NCI-H2081 treated with DMSO at 0.1 percent for 48 hours (cell line): ENCODE measurements at places on chromosomes 2 and 18.

- no peak for DNase-seq
Measured at GRCh38 chr2:208643145-208643544, 236.6 kb downstream of the PTH2R start.

- no peak for DNase-seq
Measured at GRCh38 chr2:111662039-111662770, 221.8 kb downstream of the ANAPC1 start.

DNA sequence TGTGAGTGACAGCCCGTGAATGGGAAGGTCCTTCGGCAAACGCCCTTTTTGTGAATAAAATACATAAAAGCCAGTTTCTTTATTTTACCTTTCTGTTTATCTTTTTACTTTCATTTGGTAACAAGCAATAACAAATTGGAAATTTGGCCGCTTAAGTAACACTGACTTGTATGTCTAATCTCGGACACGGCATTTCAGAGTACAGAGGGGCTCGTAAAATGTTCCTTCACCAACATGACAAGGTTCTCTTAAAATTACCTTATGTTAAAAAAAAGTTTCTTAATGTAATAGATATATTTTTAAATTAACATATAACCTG is 558 bp upstream of the NEMP2 start:
- no peak for DNase-seq

GRCh38 chr18:40163254-40163653 is 1791.8 kb upstream of the PIK3C3 start:
- DNase-seq: no peak

GRCh38 chr2:8623958-8624591 is 57.8 kb upstream of the ID2 start:
- DNase-seq: no peak

DNA sequence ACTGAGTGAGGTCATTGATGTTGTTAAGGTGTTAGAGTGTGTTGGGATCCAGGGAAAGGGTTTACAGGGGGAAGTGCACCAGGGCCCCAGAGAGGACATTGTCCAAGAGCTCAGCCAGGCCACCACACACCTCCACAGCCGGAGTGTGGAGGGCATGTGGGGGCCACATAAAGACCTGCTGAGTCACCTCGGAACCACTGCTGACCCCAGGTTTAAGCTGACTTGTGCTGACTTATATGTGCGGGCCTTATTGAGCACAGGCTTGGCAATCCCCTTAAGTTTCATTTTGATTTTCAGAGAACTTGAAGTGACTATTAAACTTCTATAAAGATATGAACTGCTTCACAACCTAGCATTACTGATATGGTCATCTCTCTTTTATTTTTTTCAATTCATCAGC is 166.2 kb upstream of the MAP3K20 start:
- no peak for DNase-seq

- no peak for DNase-seq
Measured at GRCh38 chr18:60174832-60175231, 197.7 kb downstream of the MC4R start.

- DNase-seq: no peak
Measured at GRCh38 chr2:54995553-54995952, 54.7 kb downstream of the RTN4 start.
